Pancreas (tissue), 10 donors: ENCODE measurements at places on chromosomes 11 and 22. TPM values are rescaled to one million over a fixed set of nuclear protein-coding genes. Genes with fewer than 3 reads are reported as not detected.

DNA sequence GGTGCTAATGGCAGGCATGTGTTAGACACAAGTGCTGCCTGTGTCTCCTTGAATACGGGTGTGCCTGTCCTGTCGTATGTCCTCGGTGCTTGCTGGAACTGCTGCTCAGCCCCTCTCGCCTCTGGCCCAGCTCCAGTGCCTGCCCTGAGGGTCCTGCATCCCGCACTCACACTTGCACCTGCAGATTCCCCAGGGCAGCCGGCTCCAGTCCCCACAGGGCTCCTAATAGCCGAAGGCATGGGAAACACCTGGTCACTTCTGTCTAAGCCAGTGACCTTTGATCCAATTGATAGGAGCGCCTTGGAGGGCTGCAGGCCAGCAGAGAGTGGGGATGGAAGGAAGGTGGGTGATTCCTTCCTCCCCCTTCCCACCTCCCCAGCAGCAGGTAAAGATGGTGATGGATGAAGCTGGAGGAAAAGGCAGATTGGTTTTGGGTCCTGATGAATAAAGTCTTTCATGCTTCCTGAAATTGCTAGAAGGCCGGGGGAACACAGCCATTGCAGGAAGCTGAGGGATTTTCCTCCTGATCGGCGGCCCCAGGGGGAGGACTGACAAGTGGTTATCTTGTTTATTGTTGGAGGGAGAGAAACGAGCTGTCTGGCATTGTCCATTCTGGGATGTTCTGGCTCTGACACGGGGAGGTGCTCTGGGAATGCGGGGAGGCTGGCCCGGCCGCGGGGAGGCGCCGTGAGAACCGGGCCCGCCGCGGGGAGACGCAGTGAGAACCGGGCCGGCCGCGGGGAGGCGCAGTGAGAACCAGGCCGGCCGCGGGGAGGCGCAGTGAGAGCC lies 110.9 kb upstream of the B3GAT1 start:
- no peak for DNase-seq

- DNase-seq = no peak
These were observed 50.9 kb upstream of the PANX1 start for GRCh38 chr11:94077552-94078293.

- DNase-seq = no peak
These were observed 3.7 kb upstream of the RANGAP1 start for GRCh38 chr22:41289671-41290070.

GRCh38 chr11:7165911-7166310 lies 77.1 kb downstream of the RBMXL2 start:
- no peak for DNase-seq

DNA sequence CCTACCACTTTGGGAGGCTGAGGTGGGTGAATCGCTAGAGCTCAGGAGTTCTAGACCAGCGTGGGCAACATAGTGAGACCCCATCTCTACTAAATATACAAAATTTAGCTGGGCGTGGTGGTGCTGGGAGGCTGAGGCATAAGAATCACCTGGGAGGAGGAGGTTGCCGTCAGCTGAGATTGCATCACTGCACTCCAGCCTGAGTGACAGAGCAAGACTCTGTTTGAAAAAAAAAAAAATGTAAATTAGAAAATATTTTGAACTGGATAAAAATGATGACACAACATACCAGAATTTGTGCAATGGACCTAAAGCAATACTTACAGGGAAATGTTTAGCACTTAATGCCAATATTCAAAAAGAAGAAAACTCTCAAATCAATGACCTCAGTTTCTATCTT lies 46.4 kb downstream of the ATG16L2 start:
- DNase-seq = no peak

GRCh38 chr11:28529540-28530410 lies 421.6 kb downstream of the METTL15 start:
- DNase-seq = no peak

DNA sequence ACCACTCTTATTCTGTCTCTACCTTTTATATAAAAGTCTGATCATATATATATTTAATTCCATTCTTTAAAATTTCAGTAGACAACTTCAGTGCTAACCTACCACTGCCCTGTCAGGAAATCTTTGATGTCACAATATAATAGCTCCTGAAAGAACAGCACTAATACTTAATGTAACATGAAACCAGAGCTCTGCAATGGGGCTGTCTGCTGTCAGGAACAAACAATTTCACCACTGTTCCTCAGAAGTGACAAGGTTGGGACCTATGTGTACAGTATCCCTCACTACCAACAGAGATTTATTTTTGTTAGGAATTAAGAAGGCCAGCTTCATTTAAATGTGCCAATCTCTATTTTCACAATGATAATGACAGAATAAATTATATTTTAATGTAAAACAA lies 165.5 kb upstream of the C11orf58 start:
- no peak for DNase-seq

LARGE1 gene
- 13.8 TPM for total RNA-seq

ASRGL1 gene
- 11.2 TPM for total RNA-seq

AIFM3 gene
- total RNA-seq = 1.1 TPM

OR51B5 gene
- not detected for total RNA-seq

UPK2 gene
- not detected for total RNA-seq
